ENCODE measurements at places on chromosomes 5 and 9.

- no peak for DNase-seq
Observed at GRCh38 chr9:110408598-110408997, 70.9 kb upstream of the TXNDC8 start.

DNA sequence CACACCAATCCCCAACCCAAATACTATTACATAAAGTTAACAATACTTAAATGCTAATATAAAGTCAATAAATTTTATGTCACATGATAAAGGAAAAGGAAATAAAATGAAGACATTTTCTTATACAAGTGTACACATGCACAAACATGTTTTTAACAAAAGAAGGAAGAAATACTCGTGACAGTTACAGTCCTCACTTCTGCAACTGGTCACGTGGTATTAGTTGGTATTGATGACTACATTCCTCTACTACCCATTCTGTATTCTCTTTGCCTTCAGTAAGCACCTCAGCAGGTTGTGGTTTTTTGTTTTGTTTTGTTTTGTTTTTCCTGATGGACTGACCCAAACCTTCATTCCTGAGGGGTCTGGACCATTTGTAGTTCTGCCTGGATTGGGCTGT lies 176.9 kb upstream of the CCNH start:
- DNase-seq, result no peak

DNA sequence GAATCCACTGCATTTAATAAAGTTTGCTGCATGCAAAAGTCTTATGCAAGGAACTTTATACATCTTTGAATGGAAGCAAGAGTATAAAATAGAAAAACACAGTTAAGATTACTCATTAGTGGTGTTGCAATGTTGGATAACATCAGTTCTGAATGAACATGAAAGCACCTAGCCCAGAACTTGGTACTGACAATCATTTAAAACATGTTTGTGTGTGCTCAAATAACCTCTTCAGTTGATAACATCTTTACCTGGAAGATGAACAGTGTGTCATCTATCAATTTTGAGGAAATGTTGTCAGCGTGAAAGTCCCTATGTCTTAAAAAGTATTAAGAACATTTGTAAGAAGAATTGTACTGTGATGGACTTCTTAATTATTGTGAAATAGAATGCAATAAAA lies 370.4 kb upstream of the GRAMD2B start:
- no peak for DNase-seq

- no peak for DNase-seq
Observed at GRCh38 chr9:100091650-100092049, 7.2 kb downstream of the ERP44 start.

- no peak for DNase-seq
Observed at GRCh38 chr5:33231214-33231710, 209.5 kb upstream of the TARS1 start.

DNA sequence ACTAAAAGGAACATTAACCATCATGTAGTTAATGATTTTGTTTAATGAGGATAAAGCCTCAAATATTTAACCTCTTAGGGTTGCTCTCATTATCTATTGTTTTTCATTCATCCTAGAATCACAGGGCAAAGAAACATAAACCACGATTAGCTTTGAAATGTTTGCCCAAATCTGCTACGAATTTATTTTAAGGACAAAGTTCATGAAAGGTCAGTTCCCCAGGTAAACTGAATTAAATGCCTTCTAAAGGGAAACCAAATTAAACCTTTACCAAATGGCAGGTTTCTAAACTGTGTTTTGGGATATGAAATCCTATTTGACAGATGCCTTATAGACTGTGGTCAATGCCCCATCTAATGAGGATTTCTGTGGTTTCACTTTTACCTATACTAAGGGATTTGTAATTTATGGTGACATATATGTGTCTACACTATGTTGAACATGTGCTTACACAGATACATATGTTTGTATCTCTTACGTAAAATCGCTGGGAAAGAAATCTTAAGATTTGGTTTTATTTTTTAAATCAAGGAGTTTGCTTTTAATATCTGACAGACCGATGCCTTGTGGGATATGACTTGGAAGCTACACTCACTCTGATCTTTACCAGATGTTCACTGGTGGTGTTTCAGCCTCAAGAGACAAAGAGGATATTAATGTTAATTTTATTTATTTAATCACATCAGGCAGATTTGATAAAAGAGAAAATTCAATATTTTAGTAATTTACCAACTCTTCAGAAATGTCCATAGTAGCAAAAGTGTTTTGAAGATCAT lies 188.4 kb downstream of the GLIS3 start:
- DNase-seq, result no peak

- DNase-seq, result no peak
Observed at GRCh38 chr5:149940077-149940574, 4.5 kb downstream of the PDE6A start.

GRCh38 chr5:1039210-1039548 lies 30.6 kb downstream of the NKD2 start:
- DNase-seq, result no peak

- DNase-seq, result no peak
Observed at GRCh38 chr5:169599451-169599850, 15.9 kb downstream of the SPDL1 start.

- no peak for DNase-seq
Observed at GRCh38 chr5:66796305-66797292, 200.4 kb downstream of the MAST4 start.

Measured in stimulated activated CD8-positive, alpha-beta memory T cell treated with anti-CD3 and anti-CD28 coated beads, Interleukin-2, amount 100 ng/mL, for 1 hour (primary cell).